ENCODE measurements at places on chromosomes 6 and 20.

GRCh38 chr6:132734694-132735236, 20.9 kb upstream of the VNN1 start:
- no peak for DNase-seq

- no peak for DNase-seq
Observed at GRCh38 chr6:34897716-34898115, 8.7 kb downstream of the ANKS1A start.

DNA sequence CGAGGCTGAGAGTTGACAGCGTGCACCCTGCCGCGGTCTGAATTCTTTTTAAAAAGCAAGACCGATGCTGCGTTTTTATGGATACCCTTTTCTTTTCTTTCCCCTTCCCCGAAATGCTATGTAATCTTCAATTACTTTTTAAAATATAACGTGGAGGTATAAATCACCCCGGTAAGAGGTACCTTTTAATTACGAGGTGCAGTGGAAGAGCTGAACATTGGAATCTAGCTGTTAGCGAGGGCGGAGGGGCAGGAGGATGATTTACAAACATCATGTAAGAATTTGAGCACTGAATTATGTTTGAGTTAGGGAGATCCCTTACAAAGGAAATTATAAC, 1.2 kb downstream of the EYA2 start:
- no peak for DNase-seq

DNA sequence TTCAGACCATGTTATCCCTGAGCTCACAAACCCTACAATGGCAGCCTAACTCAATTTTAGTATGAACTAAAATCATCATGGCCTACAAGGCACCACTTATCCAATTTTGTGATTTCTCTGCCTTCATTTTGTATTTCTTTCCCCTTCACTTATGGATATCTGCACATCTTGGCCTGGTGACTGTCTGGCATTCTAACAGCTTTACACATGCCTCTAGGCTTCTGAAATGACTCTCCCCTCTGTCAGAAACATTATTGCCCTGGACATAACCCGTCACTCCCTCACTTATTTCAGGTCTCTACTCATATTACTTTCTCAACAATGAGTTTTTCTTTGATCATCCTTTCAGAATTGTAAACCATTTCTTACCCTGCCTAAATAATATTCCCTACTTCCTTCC, 89.2 kb upstream of the THEMIS start:
- no peak for DNase-seq

DNA sequence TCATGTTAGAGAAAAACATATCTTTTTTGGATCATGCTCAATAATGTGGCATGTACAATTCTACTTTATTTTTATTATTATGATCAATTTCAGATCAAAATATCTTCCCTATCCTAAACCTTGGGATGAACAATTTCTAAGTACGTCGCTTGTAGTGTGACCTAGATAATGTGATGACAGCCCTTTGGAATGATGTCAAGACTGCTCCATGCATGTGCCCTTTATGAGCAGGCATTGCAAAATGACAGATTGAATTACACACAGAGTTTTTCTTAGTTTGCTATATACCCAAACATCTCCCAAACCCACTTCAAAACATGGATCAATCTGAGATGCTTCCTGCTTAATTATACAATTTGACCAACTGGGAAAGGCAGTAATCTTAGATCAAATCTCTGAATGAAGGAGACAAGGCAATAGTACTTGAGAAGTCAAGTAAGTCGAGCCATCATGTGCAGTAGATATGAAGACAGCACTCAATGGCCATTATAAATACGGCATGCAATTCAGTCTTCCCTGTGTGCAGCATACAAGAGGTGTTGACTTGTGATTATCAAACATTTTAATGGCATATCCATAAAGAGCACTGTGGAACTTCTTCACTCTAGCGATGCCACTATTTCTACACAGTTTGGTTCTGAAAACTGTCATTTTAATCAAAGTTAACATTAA, 294.8 kb downstream of the RNF144B start:
- no peak for DNase-seq

DNA sequence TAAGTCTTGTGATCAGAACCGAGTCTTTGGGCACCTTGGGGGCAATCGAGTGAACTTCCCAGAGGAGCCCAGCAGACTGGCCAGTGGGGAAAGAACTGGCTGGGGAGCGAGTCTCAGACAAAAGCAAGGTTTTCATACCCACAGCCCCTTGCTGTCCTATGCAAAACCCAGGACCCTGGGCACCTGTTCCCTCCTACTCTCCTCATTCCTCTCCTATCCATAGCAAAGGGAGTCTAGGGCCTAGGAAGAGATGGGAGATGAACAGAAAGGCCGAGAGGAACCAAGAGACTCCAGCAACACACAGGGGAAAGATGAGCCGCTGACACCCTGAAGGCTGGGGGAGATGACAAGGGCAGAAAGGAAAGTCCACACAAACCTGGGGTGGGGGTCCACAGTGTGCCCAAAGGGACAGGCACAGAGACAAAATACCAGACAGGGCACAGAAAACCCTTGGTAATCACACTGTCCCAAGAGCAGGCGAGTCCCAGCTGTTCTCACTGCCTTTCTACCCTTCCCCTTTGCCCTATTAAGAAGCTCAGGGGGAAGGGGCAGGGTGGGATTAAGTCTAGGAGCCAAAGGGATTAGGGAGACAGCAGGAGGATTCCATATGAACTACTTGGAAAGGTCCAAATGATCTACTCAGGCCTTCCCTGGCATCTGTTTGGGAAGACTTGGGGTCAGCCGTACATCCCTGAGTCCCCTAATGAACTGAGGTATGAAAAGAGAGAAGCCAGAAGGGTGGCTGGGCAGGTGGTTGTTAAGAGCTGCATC, 6.5 kb downstream of the PPP1R18 start:
- no peak for DNase-seq

GRCh38 chr20:12594410-12595088, 414.2 kb upstream of the SPTLC3 start:
- DNase-seq: no peak

- DNase-seq: no peak
Observed at GRCh38 chr20:32482442-32483261, 102.5 kb downstream of the NOL4L start.

- peak; percentile 41 for DNase-seq
Observed at GRCh38 chr20:23446505-23446904, 6.2 kb downstream of the CST11 start.

GRCh38 chr20:771741-772464, 3.6 kb upstream of the SLC52A3 start:
- no peak for DNase-seq

GRCh38 chr6:18154507-18155149, at the start of gene TPMT:
Gene TPMT (minus strand): TSS chr6:18155077. CDS start chr6:18149127, 5,950 bp downstream.
- DNase-seq: no peak

DNA sequence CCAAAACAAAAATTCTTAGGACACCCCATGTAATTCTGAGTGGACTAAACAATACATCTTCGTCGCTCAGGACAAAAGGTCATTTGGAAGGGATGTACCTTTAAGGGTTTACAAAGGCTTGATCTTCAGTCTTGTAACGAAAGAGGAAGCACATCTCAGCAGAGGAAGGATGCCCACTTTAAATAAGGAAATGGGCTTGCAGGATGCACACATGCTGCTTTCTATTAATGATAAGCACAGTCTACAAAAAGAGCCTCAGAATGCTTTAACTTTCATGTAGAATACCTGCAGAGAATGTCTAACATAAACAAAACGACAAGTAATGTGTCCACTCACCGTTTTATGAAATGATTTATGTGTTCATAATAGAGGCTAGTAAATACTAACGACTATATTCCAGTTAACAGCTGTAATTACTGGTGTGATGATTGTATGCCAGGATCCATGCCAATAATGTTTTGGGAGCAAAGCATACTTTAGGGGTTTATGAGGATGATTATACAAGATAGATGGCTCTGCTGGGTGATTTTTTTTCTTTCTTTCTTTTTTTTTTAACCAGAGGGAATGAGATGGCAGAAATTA, 216.9 kb downstream of the GMDS start:
- no peak for DNase-seq

- no peak for DNase-seq
Observed at GRCh38 chr6:15829156-15829555, 166.3 kb upstream of the DTNBP1 start.

DNA sequence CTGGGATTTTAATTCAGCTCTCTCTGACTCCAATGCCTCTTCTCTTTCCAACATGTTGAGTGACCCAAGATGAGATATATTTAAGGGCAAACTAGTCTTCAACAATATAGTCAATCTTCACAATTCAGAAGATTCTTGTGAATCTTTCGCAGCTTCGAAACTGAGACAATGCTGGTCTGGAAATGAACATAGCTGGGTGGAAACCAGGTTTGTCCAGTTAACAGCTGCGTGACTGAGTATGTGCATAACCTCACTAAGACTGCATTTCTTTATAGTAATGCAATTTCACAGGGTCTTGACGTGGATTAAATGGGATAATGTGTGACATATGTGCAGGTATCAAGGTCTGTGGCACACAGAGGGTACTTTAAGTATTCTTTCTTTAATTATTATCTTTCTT, 18.9 kb downstream of the PTPRT start:
- no peak for DNase-seq

DNA sequence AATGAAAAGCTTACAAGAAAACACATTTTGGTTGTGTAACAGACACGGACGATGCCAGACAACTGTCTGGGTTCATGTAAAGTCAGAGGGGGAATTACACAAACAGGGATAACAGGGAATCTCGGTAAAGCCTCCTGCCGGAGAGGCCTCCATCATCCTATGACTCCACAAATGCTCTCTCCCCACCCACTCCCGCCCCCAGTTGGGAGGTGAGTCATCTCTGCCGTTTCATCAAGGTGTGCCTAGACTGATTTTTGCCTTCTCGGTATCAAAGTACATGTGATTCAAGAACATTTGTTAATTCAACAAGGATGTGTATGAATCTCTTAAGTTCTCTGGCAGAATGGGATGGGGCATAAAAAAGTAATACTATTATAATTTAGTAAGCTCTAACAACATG, 304.9 kb upstream of the PRDM1 start:
- no peak for DNase-seq

GRCh38 chr20:48923149-48923718, 1.7 kb downstream of the ARFGEF2 start:
- DNase-seq: no peak

DNA sequence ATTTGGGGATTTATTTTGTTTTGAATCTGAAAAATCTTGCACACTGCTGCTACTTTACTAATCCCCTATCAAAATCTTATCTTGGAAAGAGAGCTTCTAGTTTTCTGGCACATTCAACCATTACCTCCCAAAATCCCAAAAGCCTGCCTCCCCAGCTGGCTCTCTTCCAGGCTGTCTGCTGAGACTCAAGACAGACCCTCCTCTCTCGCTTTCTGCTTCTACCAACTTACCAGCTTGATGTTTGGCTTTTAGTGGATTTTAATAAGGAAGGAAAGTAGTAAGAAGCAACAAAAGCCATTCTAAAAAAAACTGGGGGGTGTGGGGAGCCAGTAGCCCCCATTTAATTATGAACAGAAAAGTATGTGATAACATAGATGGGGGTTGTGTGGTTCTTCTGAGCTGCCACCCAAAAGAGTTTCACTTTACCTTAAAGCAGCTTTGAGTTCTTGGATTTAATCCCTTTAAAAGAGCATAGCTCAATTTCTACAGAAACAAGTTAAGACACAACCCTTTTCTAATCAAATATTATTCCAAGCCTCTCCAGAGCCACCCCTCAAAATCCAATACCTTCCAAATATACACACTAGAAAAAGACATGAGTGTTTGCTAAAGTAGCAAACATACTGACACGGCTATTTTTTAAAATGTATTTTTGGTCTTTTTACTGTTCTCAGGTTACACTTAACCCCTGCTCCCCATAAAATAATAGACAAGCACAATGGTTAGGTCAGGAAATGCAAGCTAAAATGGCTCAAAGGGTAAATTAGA, 71.7 kb downstream of the ATP9A start:
- DNase-seq: no peak

- no peak for DNase-seq
Observed at GRCh38 chr6:128327890-128328289, 192.5 kb downstream of the PTPRK start.

DNA sequence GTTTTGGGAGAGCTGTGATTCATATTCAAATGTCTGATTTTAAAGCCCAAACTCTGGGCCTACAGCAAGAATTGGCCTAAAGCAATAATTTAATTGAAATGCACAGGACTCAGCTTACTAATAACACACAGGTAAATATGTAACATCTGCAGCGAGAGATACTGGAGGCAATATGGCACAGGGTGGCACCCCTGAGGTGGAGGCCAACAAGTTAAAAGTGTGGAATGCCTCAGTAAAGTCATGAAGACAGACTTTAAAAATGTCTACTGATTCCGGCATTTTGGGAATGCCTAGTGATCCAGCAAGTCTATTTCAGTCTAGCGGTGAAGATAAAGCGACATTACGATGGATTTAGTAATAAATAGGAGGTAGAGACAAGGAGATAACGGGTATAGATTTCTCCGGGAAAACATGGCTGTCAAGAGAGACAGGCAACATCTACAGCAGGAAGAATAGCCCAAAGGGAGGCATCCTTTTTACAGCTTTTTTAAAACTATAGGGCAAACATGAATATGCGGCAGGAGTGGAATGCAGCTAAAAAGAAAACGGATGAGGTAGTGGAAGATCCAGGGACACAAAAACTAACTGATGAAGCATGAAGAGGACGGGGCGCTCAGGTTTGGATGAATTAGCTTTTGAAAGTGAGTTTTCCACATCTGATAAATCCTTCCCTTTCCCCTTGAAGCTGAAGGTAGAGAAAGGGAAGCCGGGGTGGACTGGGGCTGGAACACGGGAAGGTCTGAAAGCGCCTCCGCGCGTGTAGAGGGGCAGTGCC, 1.2 kb downstream of the NANP start:
- DNase-seq: no peak

DNA sequence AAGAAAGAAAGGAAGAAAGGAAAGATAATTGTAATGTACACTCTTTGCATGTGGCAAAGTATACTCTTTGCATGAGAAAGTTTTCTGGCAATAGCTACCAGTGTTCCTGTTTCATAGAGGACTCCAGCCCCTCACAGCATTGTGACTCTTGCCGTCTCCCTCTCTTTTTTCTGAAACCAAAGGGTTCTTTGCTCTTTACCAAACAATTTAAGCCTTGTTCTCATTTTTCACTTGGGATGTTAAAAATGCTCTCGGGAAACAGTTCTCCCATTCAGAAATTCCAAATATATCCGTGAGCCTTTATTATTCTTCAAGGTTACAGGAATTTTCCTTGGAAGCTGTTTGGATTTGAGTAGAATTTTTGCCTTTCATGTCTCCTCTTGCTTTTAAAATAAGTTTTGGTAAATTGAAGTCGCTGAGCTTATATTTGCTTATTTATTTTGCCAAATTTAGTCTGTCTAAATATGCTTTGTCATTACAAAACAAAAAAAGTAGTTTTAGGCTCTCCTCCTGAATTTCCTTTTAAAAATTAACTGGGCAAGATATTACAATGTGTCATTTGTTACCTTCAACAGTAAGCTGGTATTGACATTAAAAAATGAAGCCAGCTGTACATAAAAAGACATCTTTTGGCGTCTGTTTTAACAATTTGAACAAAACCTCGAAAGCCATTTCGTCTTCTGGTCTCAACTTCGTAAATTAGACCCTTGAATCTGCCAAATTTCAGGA, 103.8 kb upstream of the ARMC2 start:
- DNase-seq: no peak
